ENCODE measurements at places on chromosomes 4 and X.

DNA sequence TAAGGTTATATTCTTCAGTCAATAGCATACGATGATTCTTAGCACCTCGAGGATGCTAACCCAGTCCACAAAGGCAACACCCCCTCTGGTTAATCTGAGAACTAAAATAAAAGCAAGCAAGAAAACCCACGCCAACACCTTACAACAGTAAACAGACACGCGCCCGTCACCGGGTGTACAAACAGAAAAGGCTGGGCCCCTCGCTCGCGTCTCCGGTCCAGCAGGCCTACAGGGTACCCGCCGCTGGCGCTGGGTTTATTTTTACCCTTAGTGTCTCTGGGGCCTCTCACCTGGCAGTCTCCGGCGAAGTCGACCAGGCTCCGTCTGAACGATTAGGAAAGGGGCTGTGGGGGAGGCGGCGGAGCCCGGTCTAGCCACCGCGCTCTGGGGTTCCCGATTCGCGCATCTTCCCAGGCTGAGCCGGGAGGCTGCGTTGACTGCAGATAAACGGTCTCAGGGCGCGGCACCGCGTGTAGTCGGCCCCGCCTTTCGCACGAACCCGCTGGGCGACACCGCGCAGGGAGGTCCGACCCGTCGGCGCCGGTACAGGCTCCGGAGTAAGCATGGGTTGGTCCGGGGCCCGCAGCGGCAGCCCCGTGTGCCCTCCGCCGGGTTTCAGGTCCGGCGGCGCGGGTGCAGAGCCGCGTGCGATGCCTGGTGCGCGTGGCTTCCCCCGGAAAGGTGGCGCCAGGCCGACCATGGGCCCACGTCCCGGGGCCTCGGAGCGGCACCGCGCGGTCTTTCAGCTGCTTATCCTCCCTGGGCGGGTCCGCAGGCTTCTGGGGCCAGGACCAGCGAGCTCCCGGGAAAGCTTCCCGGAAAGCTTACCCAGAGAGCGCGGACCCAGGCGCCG is 441 bp downstream of the SLC9B2 start:
- DNase-seq = peak; percentile 11

DNA sequence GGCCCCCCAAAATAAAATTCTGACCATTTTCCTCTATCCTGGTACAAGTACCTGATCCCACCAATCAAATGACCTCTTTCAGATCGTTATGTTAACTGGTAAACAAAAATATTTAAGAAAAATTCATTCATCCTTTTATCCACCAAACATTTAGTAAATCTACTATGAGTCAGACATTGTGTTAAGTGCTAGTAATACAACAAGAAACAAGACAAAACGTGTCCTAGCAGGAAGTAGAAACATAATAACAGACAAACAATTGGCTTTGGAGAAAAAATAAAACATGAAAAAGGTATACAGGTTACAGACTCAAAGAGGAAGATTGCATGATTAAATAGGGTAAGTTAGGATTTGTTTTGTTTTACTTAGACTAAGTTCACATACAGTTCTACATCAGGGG is 43.7 kb downstream of the ANTXR2 start:
- DNase-seq = no peak

DNA sequence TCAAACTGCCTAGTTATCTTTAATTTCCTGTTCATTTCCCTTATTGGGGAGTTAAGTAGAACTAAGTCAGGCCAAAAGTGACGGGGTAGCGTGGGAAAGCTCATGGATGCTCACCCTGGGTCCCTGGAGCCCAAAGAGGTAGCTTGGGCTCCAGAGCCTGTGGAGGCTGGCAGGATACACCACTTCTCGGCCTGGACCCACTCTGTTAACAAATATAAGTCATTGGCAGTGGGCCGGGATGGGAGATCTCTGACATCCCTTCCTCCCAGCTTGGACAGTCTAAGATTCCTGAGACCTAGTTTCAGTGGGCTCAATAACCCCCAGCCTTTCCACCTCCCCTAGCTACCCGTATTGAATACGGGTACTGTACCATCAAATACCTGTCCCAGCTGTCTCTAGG is 106.1 kb downstream of the EFNB1 start:
- DNase-seq = no peak

DNA sequence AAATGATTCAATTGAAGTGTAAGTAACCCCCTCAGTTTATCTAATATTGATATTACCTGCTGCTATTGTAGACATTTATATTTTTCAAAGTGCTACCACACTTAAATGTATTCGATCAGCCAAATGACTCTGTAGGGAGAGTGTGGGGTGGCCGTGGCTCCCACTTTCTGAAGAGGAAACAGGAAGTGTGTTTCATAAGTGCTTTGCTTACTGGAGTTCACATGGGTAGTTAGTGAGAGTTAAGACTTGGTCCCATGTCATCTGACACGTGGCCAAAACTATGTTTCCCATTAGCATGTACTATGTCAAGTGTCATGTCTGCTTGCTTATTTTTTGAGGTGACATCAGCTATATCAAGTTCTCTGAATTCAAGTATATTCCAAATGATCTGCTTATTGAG is 308.1 kb upstream of the GATB start:
- DNase-seq = peak; percentile 16

DNA sequence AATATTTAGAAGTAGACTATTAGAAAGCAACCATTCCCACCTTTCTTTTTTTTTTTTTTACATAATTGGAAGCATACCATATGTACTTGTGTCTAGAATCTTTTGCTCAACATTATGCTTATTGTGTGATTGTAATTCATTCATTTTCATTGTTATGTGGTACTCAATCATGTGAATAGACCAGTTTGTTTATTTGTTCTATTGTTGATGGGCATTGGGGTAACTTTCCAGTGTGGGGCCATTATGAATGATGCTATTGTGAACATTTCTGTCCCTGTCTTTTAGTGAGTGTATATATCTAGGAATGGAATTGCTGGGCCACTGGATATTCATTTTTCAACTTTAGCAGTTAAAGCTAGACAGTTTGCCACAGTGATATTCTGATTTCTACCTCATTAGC is 62.5 kb upstream of the MCUB start:
- DNase-seq = no peak

- no peak for DNase-seq
Observed at GRCh38 chrX:35380808-35381700, 417.1 kb upstream of the MAGEB16 start.

DNA sequence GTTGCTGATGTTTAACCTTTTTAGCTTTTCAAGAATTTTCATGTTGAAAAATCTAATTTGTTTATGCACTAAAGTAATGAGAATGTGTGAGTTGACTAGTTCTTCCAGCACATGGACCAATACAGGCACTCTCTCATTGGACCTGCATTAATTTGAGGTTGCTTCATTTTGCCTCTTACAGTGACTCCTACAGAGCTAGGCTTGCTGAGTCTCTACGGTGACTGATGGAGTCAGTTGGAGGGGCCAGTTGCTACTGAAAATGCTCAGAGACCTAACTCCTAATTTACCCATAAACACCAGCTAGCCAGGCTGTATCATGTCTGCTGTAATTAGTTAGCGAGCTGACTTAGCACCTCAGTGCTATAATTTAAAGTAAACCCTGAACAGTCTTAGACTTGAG is 10.9 kb downstream of the MTHFD2L start:
- no peak for DNase-seq

- DNase-seq = no peak
Observed at GRCh38 chr4:147090486-147090885, 144.8 kb upstream of the TTC29 start.

- DNase-seq = no peak
Observed at GRCh38 chr4:159684061-159684460, 581.2 kb downstream of the RAPGEF2 start.

GRCh38 chrX:115134382-115134781 is 54.8 kb upstream of the RBMXL3 start:
- no peak for DNase-seq

DNA sequence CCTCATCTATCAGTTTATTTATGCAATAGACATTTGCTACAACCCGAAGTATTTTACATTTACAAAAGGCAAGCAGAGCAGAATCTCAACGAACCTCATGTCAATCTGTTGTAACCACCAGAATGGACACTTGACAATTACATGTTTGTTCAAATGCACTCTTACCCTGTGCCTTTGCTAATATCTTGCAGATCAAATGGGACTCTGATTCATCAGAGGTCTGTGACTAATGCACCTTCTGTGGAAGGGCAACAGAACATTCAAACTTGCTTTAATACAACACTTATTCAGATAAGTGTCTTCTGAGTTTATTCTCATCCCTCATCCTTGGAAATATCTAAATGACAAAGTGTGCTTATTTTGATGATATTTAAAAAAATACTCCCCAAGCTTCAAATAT is 644.7 kb upstream of the PCDH10 start:
- no peak for DNase-seq

- no peak for DNase-seq
Observed at GRCh38 chr4:169018406-169018805, 8.4 kb upstream of the CBR4 start.

DNA sequence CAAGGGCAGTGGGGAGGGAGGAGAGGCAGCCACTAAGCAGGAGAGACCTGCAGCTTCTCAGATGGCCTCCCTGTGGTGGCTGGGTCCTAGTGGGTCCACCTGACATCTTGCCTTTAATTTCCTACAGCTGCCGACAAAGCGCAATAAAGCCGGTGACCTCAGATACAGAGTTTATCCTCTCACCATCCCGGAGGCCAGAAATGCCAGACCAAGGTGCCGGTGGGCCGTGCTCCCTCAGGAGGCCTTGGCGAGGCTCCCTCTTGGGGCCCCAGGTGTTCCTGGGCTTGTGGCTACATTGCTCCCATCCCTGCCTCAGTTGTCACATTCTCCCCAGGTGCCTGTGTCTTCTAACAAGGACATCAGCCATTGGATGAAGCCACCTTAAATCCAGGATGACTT is 103.0 kb downstream of the ADRA2C start:
- no peak for DNase-seq

- DNase-seq = peak; percentile 27
Observed at GRCh38 chr4:15368856-15369255, 59.0 kb upstream of the C1QTNF7 start.

DNA sequence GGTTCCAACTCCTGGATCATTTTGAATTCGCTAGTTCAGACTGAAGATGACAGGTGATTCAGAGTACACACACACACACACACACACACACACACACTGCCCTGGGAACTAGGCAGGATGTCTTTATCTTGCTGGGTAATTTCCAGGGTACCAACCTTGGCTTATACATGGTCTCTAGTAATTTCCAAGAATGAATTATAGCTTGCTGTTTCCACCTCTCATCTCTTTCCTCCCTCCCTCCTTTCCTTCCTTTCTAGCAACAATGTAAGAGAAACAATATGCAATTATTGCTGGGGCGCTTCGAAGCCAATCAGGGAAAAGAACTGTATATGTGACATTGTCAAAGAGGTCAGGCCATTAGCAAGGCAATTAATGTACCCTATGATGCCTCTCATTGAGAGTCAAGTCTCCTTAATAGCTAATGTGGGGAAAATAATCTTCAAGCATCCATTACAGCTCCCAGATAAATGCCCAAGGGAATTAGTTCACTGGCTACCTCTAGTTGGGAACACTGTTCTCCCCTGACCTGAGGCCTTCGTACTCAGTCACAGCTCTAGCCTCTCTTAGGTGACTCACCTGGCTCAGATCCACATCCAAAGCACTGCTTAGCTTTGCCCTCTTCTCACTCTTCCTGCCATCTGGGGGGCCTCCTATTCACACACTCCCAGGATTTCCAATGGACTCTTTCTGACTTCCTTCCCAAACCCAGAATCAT is 311.5 kb downstream of the PPP1R2C start:
- no peak for DNase-seq

- DNase-seq = peak; percentile 56
Observed at GRCh38 chr4:89307446-89308160, at the start of gene GPRIN3. TSS of gene GPRIN3 (minus strand) at chr4:89307800. CDS start at chr4:89250110, 57,690 bp downstream.

DNA sequence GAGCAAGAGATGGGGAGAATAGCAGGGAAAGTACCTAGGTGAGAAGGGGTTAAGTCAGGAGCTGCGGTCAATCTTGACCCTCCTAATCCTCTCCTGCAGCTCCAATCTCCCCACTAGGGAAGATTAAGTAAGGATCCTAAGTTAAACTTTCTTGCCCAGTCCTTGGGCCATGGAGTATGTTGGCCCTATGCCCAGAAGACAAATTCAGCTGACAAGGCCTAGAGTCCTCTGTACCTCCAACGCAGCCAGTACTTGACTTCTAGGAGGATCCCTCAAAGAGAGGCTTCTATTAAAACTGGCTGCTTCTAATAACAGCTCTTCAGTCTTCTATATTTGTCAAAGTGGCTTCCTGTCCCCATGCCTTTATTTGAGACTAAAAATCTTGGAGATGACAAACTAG is 1.4 kb downstream of the CLDN2 start:
- no peak for DNase-seq

DNA sequence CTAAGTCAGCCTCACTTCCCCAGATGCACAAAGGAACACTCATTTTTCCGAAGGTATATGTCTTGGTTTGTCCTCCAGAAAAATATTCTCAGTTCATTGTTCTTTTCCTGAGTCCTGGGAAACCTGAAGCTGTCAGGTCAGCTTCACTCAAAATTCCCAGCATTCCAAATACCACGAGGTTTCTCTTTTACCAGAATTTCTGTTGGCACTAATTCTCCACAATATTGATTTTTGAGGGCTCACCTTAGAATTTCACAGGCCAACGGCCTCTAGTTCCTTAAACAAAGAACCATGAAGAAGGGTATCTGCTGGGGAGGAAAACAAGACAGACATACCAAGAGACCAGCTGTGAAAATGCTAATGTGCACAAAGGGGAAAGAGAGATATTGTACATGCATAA is 8.0 kb upstream of the MAGEB5 start:
- DNase-seq = no peak

- DNase-seq = no peak
Observed at GRCh38 chrX:39752815-39753214, 344.9 kb downstream of the BCOR start.

DNA sequence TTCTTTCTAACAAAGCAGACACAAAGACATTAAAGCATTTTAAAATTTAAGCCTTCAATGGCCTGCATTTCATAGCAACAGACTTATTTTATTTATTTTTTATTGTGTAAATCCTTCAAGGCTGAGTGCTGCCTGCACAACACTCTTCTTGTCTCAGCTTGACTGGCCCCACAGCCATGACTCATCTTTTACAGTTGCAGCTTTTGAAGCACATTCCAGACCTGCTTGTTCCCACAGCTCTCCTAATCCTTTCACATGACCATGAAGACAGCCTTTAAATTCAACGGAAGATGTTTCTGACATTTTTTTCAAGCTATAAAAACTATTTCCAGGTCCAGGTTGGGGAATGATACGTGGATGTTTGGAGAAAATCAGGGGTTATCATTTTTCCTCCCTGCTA is 276.9 kb upstream of the TACR3 start:
- DNase-seq = no peak

GRCh38 chrX:120560405-120560841 is 339 bp downstream of the CUL4B start:
- peak; percentile 38 for DNase-seq

GRCh38 chr4:115076691-115077090 is 36.7 kb downstream of the NDST4 start:
- DNase-seq = no peak

- no peak for DNase-seq
Observed at GRCh38 chr4:27218013-27218412, 357.4 kb downstream of the STIM2 start.

- DNase-seq = no peak
Observed at GRCh38 chr4:153273751-153274150, 69.5 kb downstream of the TRIM2 start.

GRCh38 chr4:15674926-15675325 is 6.7 kb upstream of the FAM200B start:
- DNase-seq = no peak

- no peak for DNase-seq
Observed at GRCh38 chr4:52873191-52873590, 11.1 kb downstream of the RASL11B start.
